Activated naive CD4-positive, alpha-beta T cell treated with anti-CD3 and anti-CD28 coated beads, Interleukin-2, amount 50 U/mL, for 72 hours (primary cell): ENCODE measurements at places on chromosomes 12 and 14. TPM values are rescaled to one million over a fixed set of nuclear protein-coding genes. Genes with fewer than 3 reads are reported as not detected.

The SLC5A8 gene
- not detected for total RNA-seq

The AP1G2 gene
- total RNA-seq, result 370 TPM

The HELB gene
- 45.9 TPM for total RNA-seq

The C12orf54 gene
- total RNA-seq, result not detected

The CLEC6A gene
- not detected for total RNA-seq

The TMPRSS12 gene
- total RNA-seq, result not detected

The BEGAIN gene
- total RNA-seq, result 1.3 TPM

The GALNT8 gene
- total RNA-seq, result 1.8 TPM

The FAIM2 gene
- total RNA-seq, result 0.78 TPM

The PTHLH gene
- not detected for total RNA-seq

The SSPN gene
- not detected for total RNA-seq

The ATP2B1 gene
- 14.5 TPM for total RNA-seq

The OTX2 gene
- not detected for total RNA-seq

The RPGRIP1 gene
- total RNA-seq, result not detected

The FGF23 gene
- total RNA-seq, result not detected

The AHNAK2 gene
- total RNA-seq, result 0.02 TPM

The NKX2-8 gene
- total RNA-seq, result not detected

The KRT74 gene
- not detected for total RNA-seq

The GPRC5D gene
- total RNA-seq, result not detected

The KRT85 gene
- not detected for total RNA-seq

The MYH7 gene
- total RNA-seq, result not detected

The OASL gene
- 2.6 TPM for total RNA-seq

The ACADS gene
- total RNA-seq, result 24.5 TPM

The SYNDIG1L gene
- not detected for total RNA-seq

The TC2N gene
- total RNA-seq, result 42.8 TPM

The LUM gene
- not detected for total RNA-seq

The KRT79 gene
- total RNA-seq, result 0.12 TPM

The AP5M1 gene
- 30.9 TPM for total RNA-seq

The CFAP54 gene
- total RNA-seq, result 0.31 TPM

The ENTPD5 gene
- total RNA-seq, result 14.4 TPM

The TSHR gene
- total RNA-seq, result not detected

The NGB gene
- not detected for total RNA-seq

The GRIP1 gene
- 0.82 TPM for total RNA-seq

The PTPRO gene
- 0.77 TPM for total RNA-seq

The SCNN1A gene
- total RNA-seq, result 1.1 TPM

The DPPA3 gene
- total RNA-seq, result not detected

The LRP1-AS gene
- total RNA-seq, result not detected

The PPM1H gene
- not detected for total RNA-seq

The KRT71 gene
- total RNA-seq, result not detected

The ARF6 gene
- total RNA-seq, result 156 TPM

The TM7SF3 gene
- total RNA-seq, result 62.5 TPM

The TAS2R9 gene
- total RNA-seq, result not detected

The SFSWAP gene
- total RNA-seq, result 64.0 TPM
